Stimulated activated naive CD4-positive, alpha-beta T cell treated with Interleukin-2 at 50 U/mL for 16 hours (primary cell): ENCODE measurements at places on chromosomes 11 and 22.

DNA sequence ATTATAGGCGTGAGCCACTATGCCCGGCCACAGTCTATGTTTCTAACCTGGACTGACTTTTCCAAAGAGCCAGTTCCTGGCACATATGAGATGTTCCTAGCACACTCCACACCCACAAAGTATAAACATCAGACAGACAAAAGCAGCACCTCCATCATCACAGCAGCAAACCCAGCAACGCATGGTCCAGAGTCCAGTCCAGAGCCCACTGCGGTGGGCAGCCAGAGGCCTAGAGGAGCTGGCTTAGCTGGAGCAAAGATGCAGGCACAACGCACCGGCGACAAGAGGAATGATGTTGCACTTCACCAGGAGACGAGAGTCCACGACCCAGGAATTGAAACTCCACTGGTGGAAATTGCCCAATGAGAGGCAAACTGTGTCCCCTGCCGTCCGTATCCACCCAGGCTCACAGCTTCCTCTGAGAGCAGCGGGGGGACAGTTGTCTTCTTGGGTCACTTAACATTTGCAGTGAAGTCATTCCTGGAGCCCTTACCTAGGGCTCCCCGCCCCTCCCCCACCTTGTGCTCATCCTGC is 36.6 kb downstream of the RPS6KA4 start:
- DNase-seq: no peak

DNA sequence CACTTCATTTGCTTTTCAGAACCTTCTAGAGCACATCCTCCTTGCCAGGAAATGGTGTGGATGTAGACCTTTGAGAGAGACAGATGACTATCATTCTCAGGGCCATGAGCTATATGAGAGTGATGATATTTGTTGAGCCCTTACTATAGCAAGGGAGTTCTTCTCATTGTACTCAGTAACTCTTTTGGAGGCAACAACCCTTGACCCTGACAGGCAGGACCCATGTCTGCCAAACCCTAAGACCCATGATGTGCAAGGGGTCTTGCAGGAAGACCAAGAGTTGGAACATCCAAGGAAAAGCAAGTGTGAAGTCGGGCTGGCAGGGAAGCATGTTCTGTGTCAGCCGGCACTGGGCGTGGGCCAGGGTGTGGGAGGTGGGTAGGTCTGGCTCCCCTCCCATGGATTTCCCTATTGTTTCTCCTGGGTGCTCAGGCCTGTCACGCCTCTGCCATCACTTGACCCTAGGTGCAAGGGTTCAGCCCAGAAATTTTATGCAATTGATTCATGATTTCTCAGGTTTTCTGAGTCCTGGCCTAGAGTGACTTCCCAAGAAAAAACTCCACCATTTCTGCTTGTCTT is 1.2 kb downstream of the FOLR3 start:
- no peak for DNase-seq

DNA sequence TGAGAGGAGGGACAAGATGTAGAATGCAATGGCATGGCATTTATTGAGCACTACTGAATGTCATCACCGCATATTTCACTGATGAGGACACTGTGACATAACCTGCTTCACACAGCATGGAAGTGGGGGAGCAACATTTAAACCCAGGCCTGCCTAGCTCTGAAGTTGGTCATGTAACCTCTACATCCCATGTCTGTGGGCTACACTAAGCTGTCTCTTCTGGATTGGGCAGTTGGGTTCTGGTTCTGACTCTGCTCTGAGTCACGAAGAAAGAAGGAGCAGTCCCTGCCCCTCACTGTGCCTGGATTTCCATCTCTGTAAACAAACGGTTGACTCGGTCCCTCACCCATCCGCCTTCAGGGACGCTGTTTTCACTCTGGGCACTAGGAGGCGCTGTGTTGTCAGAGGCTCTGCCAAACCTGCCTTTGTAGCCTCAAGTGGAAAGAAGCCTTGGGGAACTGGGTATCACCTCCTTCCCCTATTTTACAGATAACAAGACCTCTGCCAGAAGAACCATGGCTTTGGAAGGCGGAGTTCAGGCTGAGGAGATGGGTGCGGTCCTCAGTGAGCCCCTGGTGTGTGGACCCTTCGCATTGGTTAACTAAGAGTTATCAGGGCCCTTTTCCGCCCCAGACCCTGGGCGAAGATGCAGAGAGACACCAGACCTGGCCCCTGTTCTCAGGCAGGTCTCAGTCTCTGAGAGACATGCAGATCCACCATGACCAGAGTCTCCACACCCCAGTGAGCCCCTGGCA is 12.7 kb upstream of the ARHGEF17 start:
- peak; percentile 60 for DNase-seq

DNA sequence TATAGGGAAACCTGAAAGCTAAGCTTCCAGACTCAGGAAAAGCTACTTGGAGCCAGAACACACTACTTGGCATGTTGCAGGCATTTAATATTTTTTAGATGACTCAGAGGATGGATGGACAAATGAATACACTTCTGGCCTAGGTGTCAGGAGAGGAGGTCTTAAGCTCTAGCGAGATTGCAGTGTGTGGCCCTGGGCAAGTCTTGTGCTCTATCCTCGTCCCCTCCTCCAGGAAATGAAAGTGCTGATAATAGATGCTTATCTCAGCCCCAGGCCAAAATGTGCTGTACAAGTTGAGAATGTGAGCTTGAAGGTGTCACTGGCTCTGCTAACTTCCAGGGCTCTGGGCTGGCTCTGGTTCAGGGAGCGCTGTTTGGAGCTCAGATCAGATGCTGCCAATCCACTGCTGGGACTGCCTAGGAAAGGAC is 136.3 kb downstream of the PKNOX2 start:
- DNase-seq: no peak
